ENCODE measurements at places on chromosomes 4 and X.

DNA sequence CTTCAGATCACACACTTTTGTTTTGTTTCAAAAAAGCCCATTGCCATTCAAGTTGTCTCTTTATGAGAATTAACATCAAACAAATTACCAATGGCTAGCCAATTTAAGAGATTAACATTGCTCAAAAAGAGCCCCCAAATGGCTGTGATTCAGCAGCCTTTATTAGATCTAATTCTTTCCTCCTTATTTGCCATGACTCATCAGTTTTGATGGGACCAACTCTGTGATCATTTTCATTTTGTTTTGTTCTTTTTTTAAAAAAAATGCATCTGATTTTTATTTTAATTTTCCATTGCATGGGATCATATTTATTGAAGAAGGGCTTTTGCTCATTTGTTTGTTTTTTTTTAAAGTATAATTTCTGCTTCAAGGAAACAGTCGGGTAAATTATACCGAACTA lies 161.6 kb upstream of the FRMPD4 start:
- no peak for DNase-seq

DNA sequence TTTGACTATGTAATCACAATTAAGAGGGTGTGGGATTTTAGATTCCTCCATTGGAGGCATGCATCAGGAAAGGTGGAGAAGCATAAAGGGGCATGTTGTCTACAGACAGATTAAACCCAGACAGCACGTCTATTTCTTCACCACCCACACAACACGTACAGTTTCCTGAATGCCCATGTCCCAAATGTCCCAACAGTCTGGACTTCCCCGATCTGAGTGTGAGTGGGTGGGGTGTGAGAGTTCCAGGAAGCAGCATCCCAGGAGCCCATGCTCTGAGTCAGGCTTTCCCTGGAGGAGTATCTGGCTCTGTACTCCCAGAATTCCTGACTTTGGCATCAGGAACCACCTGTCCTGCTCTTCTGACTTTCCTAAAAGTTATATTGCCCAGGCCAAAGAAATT lies 30.8 kb upstream of the NDP start:
- no peak for DNase-seq

DNA sequence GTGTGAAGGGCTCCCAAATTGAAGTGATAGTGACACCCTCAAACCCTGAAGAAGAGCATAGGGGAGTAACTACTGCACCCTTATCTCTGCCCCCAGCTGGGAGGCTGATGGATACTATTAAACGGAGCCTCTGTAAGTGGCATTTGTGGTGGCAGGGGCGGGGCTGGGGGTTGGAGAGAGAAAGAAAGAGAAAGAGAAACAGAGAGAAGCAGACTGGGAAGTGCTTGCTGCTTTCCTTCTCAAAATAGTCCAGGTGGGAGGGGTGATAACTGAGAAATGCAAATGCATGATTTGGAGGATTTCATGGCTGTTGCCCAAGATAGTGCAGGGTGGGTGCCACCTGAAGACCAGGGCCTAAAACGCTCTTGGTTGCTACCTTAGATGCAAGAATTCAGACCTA lies 253.5 kb upstream of the GATB start:
- peak; percentile 79 for DNase-seq

- no peak for DNase-seq
Measured at GRCh38 chr4:151990201-151990600, 229.4 kb upstream of the GATB start.

GRCh38 chr4:188023682-188024081 lies 28.1 kb downstream of the ZFP42 start:
- no peak for DNase-seq

GRCh38 chr4:153114771-153115321 lies 89.4 kb upstream of the TRIM2 start:
- DNase-seq, result peak; percentile 40

- DNase-seq, result no peak
Measured at GRCh38 chr4:113810906-113811305, 49.4 kb upstream of the CAMK2D start.

DNA sequence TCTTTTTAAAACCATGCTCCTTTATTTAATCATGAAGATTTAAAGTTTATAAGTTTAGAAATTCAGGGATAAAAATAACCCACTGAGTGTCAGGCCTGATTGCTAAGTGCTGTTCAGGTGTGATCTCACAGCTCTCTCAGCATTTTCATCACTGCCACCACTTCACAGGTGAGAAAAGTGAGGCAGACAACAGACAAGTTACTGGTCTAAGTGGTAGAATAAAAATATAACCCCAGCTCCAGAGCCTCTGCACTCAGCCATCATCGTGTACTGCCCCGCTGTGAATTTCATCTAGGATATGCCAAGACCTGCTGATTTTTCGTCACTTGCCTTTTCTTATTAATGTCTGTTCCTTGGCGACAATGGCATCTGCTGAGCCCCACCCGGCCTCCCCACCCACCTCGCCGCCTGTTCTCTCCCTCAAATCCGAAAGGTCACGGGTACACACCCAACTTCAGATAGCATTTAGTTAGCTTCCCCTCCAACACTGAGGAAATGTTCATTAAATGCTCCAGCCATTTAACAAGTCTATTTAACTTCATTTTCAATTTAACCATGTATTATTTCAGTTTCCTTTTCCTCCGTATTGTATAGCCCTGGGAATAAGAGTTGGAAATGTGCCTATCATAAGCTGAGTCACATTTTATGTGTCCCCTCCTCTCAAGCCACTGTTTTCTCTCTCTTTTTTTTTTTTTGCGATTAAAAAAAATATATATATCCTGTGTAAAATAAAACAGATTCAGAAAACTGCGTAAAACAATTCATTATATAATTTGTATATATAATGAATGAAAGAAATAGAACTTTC lies 236.5 kb downstream of the CBR4 start:
- DNase-seq, result no peak

DNA sequence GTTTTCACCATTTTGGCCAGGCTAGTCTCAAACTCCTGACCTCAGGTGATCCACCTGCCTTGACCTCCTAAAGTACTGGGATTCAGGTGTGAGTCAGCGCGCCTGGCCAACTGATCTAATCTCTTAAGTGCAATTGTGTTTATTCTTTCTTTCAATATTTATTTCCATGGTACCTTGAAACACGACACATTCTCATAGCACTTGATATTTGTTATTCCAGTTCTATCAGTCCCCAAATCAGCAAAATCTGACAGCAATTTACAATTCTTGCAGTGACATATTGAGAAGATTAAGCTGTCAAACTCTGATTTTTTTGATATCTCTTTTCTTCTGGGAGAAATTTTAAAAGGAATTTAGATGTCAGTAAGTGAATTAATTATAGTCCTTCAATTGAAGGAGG lies 218.1 kb upstream of the FAT4 start:
- DNase-seq, result no peak

DNA sequence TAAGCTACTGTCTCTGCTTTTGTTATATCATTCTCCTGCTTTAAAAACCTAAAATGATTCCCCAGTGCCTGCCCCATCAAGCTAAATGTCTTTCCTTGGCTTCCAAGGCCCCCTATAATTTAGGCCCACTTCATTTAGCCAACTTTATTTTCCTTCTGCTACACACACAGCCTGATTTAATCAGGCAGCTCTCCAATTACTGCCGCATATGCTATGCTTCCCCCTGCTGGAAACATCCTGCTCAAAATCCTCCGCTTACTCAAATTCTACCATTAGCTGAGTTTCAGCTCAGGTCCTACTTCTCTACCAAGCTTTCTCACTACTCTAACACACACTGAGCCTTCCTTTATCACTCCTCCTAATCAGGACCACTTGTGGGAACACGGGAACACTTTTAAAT lies 17.0 kb downstream of the LAMP2 start:
- DNase-seq, result no peak

GRCh38 chr4:108060164-108060563 lies 70.5 kb downstream of the HADH start:
- DNase-seq, result no peak

DNA sequence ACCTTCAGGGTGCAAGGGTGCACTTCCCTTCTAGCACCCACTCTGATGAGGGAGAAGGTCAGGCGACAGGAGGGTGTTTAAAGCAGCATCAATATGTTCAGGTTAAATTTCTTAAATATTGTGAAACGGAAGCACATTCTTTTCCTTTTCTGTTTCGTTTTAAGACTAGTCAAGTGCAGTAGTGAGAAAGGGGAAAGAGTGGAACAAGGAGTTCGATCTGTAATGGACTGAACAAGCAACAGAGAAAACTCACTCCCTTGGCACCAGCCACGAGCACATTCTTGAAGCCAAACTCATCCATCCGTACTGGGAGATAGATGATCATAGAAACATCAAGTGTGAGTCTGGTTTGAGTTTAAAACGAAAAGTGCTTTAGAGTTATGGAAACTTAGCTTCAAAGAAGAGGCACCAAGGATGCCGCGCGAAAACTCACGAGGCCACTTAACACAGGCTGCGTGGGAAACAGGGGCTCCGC lies 815 bp downstream of the FAM53A start:
- DNase-seq, result no peak

DNA sequence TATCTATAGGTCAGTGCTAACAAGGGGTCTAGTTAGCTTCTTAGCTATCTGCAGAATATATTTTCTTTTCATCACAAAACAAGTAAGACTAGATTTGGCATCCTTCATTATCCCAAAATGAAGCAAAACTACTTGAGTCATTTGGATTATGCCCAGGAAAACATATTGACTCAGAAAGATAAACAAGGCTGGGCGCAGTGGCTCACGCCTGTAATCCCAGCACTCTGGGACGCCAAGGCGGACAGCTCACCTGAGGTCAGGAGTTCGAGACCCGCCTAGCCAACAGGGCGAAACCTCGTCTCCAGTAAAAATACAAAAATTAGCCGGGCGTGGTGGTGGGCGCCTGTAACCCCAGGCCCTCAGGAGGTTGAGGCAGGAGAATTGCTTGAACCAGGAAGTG lies 18.0 kb upstream of the MND1 start:
- no peak for DNase-seq

- DNase-seq, result no peak
Measured at GRCh38 chrX:72621163-72621562, 48.5 kb upstream of the HDAC8 start.

GRCh38 chr4:75908555-75908954 lies 6.3 kb upstream of the PPEF2 start:
- no peak for DNase-seq

GRCh38 chr4:13193662-13194061 lies 290.5 kb downstream of the RAB28 start:
- DNase-seq, result no peak

GRCh38 chr4:39814403-39815185 lies 116.7 kb downstream of the UBE2K start:
- peak; percentile 35 for DNase-seq

- no peak for DNase-seq
Measured at GRCh38 chr4:96389770-96390169, 549.9 kb downstream of the PDHA2 start.

DNA sequence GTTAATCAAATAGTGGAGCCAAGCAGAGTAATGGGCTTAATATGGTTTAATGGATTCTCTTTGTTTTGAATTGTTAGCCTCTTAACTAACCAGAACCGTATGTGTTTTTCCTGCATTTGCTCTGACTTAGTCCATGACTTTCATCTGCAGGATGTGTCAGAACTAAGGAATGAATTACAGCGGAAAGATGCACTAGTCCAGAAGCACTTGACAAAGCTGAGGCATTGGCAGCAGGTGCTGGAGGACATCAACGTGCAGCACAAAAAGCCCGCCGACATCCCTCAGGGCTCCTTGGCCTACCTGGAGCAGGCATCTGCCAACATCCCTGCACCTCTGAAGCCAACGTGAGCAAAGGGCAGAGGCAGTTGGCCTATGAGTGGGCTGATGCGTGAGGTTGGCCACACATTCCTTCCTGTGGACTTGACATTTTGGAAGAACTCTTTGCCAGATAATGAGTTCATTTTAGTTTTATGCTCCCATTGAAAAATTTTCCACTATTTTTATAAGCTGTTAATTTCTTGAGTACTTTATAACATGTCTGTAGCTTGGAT lies 9.1 kb downstream of the MED28 start:
- DNase-seq, result no peak

- no peak for DNase-seq
Measured at GRCh38 chrX:107675823-107676555, 47.7 kb downstream of the PRPS1 start.

DNA sequence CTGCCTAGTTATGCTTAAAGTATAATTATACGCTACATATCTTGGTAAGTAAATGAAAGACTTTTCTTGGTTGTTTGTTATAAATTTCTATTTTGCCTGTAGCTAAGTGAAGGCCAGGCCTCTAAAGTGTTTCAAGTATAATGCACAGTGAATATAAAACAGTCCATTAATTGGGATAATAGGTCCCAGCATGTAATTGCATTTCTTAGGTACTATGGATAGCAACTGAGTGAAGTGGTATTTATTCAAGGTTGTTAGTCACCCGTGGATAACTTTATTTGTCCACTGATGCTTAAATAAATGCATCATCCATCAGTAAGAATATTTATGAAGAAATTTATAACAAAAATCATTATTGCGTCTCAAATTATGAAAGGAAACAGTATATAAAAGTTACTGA lies 59.1 kb downstream of the TEX13C start:
- DNase-seq, result no peak

DNA sequence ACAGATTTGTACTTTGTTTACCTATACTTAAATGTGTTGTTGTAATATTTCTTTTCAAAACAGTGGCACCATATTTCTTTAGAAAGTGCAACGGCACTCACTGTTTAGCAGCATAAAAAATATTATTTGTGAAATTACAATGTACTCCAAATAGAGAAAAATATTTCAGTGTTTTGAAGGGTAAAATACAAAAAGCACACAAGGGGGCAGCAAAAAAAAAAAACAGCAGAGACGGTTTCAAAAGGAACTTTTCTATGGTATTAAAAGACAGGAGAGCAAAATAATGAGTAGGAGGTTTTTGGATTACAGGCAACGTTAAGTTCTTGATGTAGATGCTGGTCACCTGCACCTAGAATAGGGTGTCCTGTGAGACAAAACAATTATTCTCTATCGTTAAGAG lies 2.0 kb downstream of the NUDT11 start:
- DNase-seq, result no peak

- DNase-seq, result no peak
Measured at GRCh38 chrX:20609916-20610415, 343.3 kb upstream of the RPS6KA3 start.

- no peak for DNase-seq
Measured at GRCh38 chr4:133014473-133015135, 134.5 kb upstream of the PCDH10 start.

GRCh38 chrX:154000051-154000450 lies 19.7 kb downstream of the IRAK1 start:
- DNase-seq, result no peak

DNA sequence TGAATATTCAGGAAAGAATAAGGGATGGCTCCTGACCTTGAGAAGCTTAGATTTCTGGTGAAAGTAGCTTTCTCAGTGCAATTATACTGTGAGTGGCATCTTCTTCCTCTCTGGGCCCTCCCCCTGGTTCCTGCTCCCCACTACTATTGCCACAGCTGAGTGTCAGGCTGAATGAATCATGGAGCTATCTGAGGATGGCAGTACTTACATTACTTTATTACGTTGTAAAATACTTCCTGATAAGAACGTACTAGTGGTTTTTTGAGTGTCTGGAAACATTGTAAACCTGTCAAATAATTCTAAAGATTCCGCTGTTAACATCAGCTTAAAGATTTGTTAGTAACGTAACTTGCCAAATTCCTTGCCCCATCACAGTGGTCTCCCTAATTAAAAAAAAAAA lies 36.2 kb downstream of the ARHGAP10 start:
- no peak for DNase-seq
